Activated CD4-positive, alpha-beta T cell treated with anti-CD3 and anti-CD28 coated beads for 48 hours (primary cell): ENCODE measurements at places on chromosomes 6 and 20.

GRCh38 chr6:89818977-89819335 is 638 bp downstream of the MDN1 start:
- DNase-seq: no peak

DNA sequence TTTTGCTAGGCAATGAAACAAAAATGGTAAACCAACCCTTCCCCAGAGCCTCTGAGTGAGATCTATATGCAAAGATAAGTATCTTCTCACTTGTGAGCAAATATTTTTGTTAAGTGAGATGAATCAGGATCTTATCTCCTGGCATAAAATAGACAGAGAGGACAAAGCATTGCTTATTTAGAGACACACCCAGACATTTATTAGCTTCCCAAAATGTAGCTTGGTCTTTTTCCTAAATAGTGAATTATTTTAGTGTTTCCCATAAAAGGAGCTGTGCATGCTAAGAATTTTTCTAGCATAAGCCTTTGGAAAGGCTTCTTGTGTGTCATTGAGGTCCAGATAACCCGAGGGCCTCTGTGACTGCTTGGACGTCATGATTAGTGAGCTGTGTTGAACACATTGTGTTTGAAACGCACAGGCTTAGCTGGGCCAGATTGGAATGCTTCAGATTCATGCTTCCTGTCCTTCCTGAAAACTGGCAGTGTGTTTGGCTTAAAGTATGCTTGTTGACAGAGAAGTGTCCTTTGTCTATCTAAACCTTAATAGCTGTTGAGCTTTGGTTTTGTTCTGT is 16.5 kb downstream of the MTHFD1L start:
- DNase-seq: no peak

DNA sequence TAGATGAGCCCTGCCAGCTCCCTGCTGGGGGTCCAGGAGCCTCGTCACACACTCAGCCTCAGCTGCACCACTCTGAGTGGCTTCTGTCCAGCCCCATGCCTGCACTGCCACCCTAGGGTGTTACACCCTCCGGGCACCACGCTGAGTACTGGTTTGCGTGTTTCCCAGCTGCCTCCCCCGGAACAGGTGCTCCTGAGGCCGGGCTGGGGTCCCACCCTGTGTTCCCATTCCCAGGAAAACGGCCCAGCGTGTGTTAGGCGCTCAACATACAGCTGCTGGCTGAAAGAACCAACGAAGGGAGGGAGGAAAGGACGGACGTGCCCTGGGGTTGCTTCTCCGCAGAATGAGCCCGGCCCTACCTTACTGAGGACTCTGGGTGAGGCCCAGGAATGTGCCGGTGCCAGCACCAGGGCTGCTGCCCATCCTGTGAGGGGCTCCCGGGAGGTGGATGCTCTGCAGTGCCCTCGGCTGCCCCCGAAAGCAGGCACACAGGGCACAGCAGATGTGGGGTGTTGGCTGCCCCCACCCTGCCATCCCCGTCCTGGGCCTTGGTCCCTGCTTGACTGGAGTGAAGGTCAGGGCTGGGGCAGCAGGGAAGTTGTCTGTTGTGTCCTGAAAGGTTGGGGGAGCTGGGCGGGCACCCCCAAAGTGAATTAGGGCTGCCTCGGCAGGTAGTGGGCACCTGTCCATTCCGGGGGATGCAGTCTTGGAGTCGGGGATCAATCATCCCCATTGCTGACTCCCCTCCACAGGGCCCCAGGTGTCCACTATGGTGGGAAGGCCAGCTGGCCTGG is 16.3 kb downstream of the LAMA5 start:
- no peak for DNase-seq

- DNase-seq: no peak
These were observed 51.1 kb downstream of the GTF2H5 start for GRCh38 chr6:158219228-158219627.

GRCh38 chr20:61978491-61978890 is 87.2 kb downstream of the TAF4 start:
- DNase-seq: no peak

DNA sequence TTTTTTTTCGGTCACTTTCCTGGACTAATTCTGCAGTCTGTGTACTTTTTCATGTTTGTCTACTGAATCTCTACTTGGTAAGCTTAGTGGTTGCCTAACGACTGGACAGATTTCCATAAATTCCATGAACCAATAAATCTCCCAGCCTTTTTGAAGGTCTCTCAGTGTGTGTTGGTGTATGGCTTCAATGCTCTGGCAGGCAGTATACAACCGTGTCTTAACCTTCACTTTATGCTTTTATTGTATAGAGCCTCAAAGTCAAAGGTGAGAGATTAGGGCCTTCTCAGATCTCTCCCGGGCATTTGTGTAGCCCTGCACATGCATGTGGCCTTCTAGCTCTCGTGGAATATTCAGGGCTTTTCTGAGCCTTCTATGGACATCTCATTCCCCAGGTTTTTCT is 14.3 kb upstream of the CMTR1 start:
- DNase-seq: no peak

DNA sequence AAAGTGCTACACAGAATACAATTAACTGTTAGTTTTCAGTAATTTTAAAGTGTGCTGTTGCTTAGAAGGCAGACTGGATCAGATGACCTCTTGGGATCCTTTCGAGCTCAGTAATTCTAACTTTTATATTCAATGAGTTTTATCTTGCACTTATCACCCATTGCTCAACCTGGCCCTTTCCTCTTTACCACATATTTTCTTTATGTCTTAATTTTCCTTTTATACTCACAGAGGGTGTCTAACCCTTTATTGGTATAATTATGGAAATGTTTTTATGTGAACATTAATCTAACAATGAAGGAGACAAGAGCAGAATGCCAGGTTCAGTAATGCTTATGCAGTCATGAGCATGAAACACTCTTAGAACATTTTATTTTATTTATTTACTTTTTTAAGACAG is 39.7 kb upstream of the CARMIL1 start:
- no peak for DNase-seq

- no peak for DNase-seq
These were observed 4.5 kb downstream of the LAMA5 start for GRCh38 chr20:62362590-62362940.

- peak; percentile 84 for DNase-seq
These were observed 2.6 kb upstream of the ZBP1 start for GRCh38 chr20:57622579-57623381.

DNA sequence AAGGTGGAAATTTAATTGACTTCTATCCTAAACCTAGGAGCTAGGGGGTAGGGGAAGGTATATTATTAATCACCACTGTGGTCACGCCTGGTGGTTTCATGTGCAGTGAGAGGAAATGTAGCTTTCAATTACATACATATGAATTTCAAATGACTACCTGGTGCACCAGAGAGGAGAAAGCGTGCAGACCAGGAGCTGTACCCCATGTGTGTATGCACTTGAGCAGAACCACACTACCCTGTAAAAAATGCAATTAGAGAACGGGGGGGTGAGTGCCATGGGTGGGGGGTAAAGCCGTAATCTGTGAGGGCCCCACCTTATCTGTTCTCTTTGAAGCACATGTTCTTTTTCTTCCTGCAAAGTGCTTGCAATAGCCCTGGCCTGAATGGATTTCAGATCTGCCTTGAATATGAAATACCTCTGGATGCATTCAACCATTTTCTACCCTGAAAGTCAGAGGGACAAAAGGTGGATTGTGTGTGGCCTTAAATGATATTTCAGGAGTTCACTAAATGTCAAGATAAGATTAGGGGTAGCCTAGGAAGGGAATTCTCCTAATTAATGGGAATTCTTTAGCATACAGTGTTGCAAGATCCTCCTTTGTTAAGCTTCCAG is 30.9 kb upstream of the EDN3 start:
- no peak for DNase-seq

- DNase-seq: no peak
These were observed 41.1 kb upstream of the ENPP5 start for GRCh38 chr6:46211917-46212316.

DNA sequence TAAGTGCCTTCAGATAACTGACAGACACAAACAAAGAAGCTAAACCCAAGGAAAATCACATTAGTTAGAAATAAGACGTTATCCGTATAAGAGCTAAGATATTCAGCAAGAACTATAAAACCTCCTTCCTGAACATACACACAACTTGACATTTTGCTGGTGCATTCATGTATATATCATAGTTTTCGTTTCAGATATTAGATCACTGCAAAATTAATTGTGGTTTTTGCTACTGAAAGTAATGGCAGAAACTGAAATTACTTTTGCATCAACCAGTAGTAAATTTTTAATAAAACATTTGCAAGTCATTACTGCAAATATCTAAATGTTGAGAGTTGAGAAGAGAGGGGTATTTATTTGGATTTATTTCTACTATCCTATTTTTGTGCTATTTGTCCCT is 26.1 kb upstream of the KCNQ5 start:
- no peak for DNase-seq

DNA sequence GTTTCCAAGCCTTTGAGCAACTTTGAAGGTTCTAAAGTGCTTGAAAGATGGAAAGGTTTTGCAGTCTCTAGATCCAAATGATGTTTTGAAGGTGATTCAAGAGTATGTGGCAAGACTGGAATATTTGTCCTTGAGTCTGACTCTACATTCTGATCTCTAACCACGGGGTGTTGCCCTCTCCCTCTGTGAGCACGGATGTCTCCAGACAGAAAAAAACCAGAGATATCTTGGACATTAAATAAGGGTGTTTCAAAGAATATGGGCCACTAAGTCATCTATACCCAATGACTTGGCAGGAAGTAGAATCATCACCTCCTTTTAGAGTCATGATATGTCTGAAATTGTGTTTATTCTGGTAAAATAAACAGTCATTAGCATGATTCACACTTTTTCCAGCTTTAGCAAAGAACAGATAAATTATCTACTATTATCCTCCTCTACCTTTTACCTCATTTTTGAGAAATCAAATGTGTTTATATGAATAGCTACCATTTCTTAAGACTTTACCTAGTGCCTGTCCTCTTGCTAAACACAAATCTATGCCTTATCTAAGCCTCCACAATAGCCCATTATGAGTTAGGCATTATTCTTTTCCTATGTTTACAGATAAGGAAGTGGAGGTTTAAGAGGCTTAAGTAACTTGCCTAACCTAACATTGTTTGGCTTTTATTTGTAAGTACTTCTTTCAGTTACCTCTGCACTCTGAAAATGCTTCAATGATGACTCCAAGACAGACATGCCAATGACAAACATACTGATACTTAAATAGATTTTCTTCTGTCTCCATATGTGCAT is 384.4 kb downstream of the BMP2 start:
- no peak for DNase-seq

GRCh38 chr6:9250852-9251251 is 815.5 kb upstream of the SLC35B3 start:
- DNase-seq: no peak

DNA sequence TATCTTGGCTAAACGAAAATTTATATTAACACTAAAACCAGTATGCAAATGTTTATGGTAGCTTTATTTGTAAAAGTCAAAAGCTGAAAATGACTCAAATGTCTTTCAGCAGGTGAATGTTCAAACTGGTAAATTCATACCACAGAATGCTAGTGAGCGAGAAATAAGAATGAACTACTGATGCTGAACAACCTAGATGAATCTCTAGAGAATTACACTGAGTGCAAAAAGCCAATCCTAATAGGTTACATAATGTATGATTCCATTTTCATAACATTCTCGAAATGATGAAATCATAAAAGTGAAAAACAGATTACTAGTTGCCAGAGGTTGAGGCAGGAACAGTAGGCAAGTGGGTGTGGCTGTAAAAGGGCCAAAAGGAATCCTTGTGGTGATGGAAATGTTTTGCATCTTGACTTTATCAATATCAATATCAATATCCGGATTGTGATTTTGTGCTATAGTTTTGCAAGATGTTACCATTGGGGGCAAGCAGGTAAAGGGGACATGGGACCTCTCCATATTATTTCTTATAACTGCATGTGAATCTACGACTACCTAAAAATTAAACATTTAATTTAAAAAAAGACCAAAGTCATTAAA is 26.1 kb downstream of the ZNF311 start:
- DNase-seq: no peak

DNA sequence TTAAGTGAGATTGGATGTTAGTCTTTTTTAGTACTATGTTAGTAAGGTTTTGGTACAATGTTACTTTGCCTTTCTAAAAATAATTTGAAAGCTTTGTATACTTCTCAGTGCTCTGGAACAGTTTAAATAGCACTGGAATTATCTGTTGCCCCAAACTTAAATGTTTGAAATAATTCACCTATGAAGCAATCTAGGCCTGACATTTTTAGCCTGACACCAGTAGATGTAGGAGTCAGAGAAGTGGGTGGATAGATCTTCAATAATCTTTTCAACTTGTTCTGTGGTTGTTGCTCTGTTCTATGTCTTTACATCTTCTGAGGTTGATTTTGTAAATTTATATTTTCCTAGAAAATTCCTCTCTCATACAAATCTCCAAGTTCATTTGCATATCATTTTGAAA is 103.1 kb upstream of the ADGRF1 start:
- no peak for DNase-seq

DNA sequence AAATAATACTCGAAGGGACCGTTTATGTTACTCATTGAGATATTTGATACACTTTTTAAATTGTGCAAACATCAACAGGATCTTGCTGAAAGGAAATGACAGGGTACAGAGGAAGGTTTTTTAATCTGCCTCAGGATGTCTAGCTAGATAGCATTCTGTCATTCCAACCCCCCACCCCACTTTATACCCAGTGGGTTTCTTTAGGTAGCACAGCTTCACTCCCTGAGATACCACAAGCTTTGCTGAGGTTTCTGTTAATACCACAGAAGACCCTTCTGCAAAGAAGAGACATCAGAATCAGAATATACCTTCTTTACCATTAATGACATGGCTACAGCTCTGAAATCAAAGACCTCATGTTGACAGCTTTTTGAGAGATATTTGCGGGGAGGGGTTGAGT is 1.3 kb downstream of the PHACTR2 start:
- DNase-seq: no peak

- DNase-seq: no peak
These were observed 111.9 kb downstream of the TBC1D7 start for GRCh38 chr6:13216236-13217014.

- DNase-seq: no peak
These were observed 5.1 kb upstream of the FAM50B start for GRCh38 chr6:3844097-3844463.

DNA sequence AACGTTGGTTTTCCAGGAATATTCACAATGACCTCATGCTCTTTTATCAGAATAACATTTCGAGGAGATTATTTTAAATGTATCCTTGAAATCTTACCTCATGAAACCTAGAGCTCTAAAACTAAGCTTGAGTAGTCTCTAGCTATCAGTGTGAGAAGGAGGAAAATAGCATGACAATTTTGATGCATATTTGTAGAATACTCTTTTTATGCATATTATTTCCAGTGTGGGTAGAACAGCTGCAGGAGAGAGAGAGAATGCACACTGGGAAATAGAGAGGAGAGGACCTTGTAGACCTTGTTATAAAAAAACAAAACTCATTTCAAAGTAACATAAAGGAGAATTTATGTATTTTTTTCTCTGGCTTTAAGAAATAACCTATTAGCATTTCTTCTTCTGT is 71.1 kb upstream of the VGLL2 start:
- DNase-seq: no peak
